ENCODE measurements at places on chromosomes 2 and 18.
A peak's percentile ranks its signal among the peaks of the same experiment; 100 is the strongest.

DNA sequence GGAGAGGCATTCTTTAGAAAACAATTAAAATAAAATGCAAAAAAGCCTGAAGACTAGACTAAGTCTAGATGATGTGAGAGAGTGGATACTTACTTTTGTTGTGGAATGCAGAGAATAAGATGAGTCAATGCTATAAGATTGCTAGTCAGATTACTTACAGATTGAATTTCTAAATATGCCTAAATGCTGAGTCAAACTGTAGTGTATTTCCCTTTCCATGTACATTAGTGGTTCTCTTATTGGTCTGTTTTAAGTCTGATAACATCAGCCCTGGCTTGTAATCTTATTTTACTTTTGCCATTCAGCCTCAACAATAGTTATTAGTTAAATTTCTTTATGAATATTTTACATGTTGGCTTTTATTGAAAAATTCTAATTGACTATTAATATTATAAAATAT is 702.7 kb downstream of the SOCS6 start:
- no peak for DNase-seq

- peak; percentile 82 for DNase-seq
Observed at GRCh38 chr2:42132966-42133641, 36.0 kb upstream of the EML4 start.

GRCh38 chr18:23228102-23229061 is 93.1 kb downstream of the CABLES1 start:
- no peak for DNase-seq

DNA sequence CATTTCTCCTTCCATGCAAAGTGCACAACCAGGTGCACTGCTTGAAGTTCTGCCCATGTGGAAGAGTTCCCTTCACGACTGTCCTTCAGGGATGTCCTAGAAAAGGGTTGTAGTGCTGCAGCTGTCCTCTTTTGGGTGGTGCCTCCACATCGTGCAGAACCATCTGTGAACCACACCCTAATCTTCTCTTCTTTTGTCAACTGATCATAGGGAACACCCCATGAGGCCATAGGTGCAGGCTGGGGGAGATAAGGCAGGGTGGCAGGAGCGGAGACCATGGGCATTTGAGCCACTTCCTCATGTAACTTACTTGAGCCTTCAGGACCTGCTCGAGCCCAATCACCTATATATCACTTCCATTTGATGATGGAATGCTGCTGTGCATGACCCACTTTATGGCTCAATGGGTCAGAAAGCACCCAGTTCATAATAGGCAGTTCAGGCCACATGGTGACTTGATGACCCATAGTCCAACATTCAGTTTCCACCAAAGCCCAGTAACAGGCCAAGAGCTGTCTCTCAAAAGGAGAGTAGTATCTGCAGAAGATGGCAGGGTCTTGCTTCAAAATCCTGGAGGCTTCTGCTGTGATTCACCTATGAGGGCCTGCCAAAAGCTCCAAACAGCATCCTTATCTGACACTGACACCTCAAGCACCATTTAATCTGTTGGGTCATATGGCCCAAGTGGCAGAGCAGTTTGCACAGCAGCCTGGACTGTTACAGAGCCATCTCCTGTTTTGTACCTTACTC is 84.7 kb upstream of the CYRIA start:
- no peak for DNase-seq

DNA sequence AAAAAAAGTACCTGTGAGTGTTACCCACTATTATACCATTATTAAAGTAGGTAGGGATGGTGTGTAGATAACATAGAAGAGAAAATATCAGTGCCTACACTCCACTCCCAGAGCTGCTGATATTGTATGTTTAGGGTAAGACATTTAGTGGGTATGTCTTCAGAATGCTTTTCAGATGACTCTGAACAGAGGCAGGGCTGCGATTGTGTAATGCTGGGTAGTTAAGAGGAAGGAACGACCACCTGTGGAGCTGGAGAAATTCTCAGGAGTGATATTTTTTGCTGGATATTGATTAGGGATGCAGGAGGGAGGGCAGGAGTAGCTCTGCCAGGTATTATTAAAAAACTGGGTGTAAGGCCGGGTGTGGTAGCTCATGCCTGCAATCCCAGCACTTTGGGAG is 2.8 kb downstream of the CNOT11 start:
- DNase-seq: no peak

DNA sequence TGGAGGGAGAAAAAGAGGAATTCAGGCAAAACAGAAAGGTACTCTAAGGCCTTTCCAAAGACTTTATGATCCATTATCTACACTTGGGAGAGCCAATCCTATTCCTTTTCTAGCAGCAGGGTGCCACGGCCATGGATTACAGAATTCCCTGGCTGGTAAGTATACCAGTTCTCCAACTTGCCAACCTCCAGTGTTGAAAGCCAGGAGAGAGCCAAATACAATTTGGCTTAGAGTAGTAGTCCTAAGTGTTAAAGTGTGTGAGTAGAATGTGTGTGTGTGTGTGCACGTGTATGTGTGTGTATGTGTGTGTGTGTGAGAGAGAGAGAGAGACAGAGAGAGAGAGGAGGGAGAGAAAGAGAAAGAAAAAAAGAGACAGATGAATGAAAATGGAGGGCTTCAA is 43.3 kb downstream of the WDPCP start:
- no peak for DNase-seq

- DNase-seq: no peak
Observed at GRCh38 chr2:51290725-51291124, 258.8 kb upstream of the NRXN1 start.

DNA sequence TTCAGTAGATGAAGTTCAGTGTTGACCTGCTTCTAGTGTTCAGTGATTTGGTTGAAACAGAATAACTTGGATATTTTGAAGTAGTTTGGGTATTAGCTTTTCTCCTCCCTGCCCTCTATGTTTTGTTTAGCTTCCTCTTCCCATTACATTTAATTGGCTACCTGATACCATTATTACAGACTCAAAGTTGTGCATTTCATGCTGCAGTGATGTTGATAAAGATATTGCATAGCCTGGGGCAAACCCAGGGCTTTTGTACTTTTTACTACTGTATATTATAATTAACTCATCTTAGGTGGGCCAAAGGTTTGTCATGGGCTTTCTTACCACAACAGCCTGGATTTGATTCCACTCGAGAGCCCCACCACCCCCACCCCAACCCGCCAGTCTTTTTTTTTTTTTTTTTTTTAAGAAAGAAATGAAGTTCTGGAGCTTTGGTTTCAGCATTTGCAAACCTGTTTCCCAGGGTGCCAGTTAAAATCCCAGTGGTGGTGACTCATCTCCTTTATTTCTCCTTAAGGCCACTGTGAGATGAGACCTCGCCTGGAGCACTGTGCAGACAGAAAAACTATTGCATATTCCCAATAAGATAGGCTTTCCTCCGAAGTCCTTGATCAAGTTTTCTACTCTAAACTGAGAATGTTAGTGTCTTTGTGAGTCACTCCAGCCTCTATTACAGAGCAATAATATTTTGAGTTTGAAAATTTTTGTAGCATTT is 393.7 kb upstream of the FANCL start:
- DNase-seq: no peak

GRCh38 chr2:195017890-195018289 is 639.1 kb upstream of the SLC39A10 start:
- DNase-seq: no peak

- no peak for DNase-seq
Observed at GRCh38 chr2:107064750-107065149, 178.8 kb upstream of the ST6GAL2 start.

- no peak for DNase-seq
Observed at GRCh38 chr2:59790186-59791003, 763.1 kb downstream of the BCL11A start.

DNA sequence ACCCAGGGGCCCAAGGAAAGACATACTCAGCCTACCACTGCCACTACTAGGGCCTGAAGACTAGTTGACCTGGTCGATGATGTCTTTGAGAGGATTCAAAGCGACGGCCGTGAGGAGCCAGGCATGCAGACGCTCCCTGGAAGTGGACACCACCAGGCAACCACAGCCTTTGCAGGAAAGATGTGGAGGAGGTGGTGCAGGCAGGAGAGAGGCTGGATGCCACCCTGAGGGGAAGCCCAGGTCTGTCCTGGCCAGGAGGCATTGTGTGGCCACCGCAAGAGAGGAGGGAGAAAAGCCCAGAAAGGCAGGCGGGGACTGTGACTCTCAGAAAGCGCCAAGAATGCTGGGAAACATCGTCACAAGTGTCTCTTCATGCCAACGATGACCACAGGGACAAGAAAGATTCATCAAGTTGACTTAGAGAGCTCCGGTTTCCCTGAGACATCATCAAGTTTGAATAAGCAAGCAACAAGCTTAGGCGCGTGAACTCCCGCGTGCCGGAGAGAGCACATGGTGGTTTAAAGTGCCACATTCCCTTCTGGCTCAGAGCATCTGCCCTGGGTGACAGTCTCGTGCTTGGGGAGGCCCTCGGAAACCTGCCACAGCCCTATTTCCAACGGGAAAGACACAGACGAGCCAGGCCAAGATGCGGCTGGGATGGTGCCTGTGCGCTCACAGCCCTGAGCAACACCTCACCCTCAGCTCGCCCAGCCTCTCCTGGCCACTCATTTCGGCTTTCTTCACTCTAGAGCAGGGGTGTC is 464.5 kb upstream of the SALL3 start:
- no peak for DNase-seq

GRCh38 chr2:112583497-112584133 is 794 bp upstream of the CHCHD5 start:
- peak; percentile 51 for DNase-seq

- peak; percentile 22 for DNase-seq
Observed at GRCh38 chr18:74310411-74310810, 5.2 kb upstream of the C18orf63 start.

DNA sequence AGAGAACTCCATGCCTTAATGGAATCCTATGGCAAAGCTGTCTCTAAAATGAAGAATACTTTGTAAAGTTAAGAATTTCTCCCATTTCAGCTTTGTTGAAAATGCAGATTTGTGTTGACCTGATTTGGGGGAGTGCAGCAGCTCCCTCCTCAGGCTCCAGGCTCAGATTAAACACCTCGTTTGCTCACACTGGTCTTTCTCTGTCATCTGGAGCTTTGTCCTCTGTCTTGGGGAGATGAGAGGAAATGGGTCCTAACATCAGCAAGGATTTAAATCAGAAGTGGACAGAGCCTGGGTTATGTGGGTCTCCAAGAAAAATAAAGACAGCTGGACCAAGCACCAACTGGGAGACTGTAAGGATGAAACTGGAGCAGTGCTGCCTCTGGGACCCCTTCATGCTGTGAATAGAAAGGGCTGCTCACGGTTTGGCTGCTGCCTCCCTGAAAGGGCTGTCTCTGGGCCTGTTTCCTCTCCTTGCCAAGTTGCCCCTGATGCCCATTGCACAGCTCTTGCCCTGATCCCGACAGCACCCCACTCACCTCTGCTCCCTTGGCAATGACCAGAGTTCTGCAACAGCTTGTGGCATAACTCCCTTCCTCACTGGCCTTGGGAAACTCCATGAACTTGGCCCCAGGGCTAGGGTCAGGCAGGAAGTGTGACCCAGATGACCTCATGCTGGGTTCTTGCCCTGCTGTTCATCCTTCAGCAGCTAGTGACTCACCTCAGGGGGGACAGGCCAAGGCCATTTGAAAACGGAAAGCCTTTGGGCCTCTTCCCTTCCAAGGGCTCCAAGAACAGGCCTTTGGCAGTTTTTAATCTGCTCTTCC is 197.2 kb downstream of the CYP26B1 start:
- no peak for DNase-seq

GRCh38 chr2:133682906-133683305 is 114.6 kb upstream of the NCKAP5 start:
- no peak for DNase-seq

DNA sequence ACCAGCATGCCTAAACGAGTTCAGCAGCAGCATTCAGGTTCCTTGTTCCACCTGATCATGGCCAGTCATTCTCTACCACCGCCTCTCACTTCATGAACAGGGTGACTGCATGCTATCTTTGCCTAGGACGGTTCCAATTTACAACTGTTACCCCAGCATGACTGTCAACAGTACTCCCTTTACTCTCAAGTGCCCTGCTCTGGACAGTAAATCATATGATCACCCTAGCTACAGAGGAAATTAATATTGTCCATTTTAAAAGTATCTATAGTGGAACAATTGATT is 25.7 kb downstream of the MGAT4A start:
- DNase-seq: no peak

GRCh38 chr2:88281302-88282217 is 111.4 kb downstream of the THNSL2 start:
- no peak for DNase-seq

GRCh38 chr18:69444221-69444620 is 43.5 kb downstream of the DOK6 start:
- no peak for DNase-seq

DNA sequence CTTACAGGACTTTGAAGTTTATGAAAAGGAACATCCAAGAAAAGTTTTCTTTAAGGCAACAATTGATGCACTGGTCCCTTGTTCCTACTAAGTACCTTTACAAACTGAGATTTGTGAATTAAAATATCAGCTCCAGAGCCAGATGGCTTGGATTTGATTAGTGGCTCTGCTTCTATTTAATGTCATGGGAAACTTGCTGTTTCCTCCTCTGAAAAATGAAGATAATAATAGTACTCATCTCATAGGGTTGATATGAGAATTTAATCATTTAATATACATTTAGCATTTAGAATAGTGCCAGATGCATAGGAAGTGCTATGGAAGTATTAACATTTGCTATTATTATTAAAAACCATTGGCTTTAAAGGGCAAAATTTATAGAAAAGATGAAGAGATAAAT is 2.6 kb upstream of the GAREM1 start:
- no peak for DNase-seq

GRCh38 chr2:21018290-21018689 is 25.6 kb downstream of the APOB start:
- DNase-seq: no peak

DNA sequence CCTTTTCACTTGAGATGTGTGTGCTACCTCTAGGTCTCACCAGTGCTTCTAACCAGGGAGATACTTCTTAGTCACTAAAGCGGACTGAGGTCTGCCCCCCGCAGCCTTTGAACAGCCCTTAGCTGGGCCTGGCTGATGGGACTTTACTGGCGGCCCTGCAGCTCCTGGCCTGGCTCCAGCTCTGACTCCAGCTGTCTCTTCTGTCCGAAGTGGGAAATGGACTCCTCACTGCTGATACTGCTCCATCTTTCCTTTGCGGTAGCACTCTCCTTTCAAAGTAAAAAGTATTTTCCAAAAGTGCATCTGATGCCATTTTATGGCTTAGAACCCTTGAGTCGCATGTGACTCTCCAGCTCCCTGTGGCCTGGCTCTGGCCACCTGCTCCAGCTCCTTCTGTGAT is 64.5 kb downstream of the ATP9B start:
- DNase-seq: no peak

- no peak for DNase-seq
Observed at GRCh38 chr2:172427990-172428831, 825 bp downstream of the ITGA6 start.
